ENCODE measurements at places on chromosomes 2 and 18.

- DNase-seq = no peak
Observed at GRCh38 chr2:197446844-197447243, 6.5 kb upstream of the COQ10B start.

DNA sequence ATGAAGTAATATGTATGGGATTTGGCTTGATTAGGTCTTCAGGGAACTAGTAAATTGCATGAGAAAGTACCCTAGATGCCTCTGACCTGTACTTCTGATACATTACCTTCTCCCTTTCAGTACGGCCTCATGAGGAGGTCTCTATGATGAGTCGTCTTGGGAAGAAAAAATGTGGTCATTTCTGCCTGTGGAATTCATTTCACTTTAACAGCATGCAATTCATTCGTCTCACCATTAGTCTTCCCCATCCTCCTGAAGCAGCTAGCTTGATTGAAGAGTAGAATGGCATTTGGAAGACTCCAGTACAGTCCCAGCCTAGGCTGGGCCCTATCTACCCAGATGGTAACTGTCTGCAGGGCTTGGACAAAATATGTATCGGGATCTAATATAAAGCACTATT is 52.2 kb downstream of the TMX3 start:
- DNase-seq = no peak

- DNase-seq = no peak
Observed at GRCh38 chr2:171807119-171807518, 86.9 kb downstream of the SLC25A12 start.

DNA sequence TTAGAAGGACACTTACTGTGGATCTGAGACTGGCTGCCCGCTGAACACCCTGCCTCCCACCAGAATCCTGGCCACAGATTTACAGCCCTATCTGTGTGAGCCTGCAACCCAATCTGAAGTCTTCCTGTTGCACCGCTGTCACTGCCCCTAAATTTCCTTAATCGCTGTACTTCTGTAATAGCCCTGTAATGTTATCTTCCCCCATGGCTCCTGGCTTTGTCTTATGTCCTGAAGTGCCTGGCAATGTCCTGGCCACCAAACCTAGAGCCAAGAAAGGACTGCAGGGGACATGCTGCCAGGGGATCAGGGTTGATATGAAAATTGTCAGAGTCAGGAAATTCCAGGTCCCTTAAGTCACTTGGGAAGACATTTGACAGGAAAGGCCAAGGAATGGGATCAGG is 52.7 kb downstream of the FHOD3 start:
- DNase-seq = no peak

- DNase-seq = no peak
Observed at GRCh38 chr18:63067939-63068338, 251.6 kb downstream of the BCL2 start.

- no peak for DNase-seq
Observed at GRCh38 chr2:20549144-20549543, 101.8 kb downstream of the HS1BP3 start.

- DNase-seq = no peak
Observed at GRCh38 chr2:176585291-176585690, 316.0 kb downstream of the MTX2 start.

DNA sequence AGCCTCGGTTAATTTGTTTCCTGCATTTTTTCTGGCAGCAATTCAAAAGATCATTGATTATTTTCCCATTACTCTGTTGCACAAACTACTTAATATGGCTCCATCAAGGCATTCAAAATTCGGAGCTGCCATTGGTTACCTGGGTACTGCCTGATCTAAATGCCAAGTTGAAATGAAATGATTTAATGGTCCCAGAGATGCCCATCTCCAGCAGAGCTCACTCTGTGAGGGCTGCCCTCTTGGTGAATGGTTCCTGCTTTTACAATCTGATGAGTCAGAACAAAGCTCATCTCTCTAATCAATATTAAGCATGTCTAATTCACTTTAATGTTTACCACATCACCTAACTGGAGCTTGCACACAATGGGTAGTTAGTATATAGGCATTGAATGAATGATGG is 126.1 kb downstream of the CTNNA2 start:
- no peak for DNase-seq

GRCh38 chr2:979069-979928 is 28.6 kb downstream of the SNTG2 start:
- DNase-seq = no peak

- DNase-seq = no peak
Observed at GRCh38 chr18:3279201-3280185, 17.6 kb downstream of the MYL12B start.

- no peak for DNase-seq
Observed at GRCh38 chr2:156955701-156956100, 301.8 kb upstream of the GALNT5 start.

- DNase-seq = no peak
Observed at GRCh38 chr2:16196687-16197503, 256.5 kb downstream of the MYCN start.

DNA sequence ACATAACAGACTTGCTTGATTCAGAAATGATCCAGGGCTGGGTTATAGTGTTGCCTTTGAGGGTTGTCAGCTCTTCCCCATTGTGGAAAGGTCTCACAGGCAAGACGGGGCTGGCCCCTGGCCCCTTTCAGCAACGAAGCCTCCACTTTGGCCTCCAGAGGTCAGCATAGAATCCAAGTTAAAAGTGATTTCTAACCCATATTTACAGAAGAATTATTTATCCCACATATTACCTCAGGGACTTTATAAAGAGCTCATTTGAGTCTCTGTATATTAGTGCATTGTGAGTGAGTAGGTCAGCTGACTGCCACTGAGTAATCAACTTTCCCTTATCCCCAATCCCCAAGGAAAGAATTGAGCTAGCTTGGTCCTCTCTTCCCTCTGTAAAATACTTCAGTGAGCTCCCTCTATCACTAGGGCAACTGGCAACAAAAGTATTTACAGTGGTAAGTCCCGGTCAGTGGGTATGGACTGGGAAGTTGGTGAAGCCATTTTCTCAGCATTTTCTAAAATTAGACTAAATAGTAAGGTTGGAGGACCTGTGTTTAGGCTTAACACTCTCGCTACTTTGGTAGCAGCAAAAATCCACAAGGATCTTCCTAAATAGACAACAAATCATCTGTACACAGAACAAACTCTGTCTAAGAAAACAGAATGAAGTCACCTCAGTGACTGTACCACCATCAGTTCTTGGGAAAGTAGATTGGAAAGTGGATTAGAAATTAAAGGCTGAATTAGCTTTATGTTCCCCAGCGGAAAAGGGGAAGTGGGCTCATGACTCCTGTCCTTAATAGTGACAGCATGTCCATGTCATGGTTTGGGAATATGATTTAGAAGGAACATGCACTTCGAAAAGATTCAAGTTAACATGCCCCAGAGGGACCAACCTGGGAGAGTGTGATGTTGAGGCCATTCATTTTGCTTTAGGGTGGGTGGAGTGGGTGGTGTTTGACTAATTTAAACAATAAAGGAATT is 171.0 kb upstream of the SIX3 start:
- no peak for DNase-seq

DNA sequence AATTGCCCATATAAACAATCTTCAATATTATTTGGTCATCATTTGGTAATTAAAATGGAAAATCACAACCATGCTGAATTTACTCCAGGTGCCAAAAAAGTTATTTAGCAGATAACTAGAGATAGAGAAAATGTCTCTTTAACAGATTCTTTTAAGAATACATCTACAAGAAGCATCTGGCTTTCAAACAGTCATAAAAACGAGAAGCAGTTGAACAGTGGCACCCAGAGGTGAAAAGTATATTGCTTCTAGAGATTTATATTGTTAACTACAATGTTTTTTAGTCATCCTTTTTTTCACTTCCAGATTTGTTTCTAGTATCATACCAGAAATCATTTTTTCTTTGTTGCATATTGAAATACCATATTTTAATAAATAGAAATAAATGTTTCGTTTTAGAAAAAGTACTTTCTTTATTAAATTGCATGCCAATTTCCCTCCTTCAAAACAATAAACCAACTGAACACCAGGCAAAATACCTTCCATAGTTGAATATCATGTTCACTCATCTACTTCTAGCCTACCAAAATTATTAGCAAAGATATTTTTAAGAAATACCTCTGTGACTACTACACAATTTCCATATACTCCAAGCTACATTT is 65.4 kb upstream of the HNRNPA3 start:
- DNase-seq = no peak

- DNase-seq = no peak
Observed at GRCh38 chr2:195445639-195446038, 211.4 kb upstream of the SLC39A10 start.

- DNase-seq = no peak
Observed at GRCh38 chr2:145597006-145597405, 1077.1 kb upstream of the ZEB2 start.

DNA sequence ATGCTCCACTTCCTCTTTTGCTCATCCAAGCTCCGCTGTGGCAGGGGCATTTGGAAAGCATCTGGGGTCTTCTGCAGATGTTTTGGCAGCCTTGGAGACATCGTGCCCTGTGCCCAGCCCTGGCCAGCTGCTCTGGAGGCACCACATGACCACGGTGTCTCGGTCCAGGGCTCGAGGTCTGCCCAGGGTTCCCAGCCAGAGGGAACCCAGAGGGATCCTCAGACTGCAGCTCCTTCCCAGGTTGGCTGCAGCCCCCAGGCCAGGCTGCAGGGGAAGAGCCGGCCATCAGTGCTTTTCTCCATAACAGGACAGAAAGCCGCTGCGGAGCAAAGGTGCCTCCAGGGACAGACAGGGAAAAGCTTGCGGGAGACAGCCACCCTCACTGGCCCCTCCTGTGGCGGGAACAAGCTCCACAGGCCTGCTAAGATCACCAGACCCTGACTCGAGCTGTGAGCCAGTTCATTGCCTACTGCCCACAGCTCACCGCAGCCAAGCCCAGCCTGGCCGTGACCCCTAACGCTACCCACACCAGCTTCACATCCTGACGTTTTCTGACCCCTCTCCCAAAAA is 74.7 kb downstream of the SMAD7 start:
- no peak for DNase-seq

DNA sequence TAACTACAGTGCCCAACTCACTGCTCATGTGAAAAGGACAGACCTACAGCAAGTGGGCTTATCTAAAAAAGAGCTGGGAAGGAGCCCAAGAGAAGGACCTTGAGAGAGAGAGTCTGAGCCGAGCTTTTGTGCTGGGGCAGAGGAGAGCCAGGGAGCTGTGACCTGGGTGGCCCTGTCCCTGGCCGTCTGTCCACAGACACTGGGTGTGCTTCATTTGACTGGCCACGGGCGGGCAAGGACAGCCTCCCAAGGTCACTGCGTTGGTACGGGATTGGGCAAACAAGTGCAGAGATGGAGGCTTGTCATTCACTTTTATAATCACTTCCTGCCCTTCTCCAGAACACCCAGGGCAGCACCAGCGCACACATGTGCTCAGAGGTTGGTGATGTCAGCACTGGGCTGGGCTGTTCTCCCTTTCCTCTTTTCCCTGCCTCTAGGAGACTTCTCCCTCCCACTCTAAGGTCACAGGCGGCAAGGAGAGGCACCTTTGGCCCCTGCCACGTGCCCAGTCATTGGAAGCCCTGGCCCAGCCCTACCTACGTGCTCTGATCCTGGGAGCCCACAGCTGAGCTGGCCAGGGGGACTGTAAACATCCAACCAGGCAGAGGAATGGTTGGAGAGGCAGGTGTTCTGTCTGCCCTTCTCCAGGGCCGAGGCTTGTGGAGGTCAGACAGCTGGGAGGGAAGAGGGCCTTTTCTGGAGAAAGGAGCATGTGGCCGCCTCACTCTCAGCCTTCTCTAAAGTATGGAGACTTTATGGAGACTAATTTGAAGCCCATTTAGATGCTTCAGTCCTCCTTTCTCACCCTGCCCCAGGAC is 6.4 kb upstream of the PSD4 start:
- no peak for DNase-seq

GRCh38 chr2:97844311-97844859 is 131.0 kb downstream of the ZAP70 start:
- no peak for DNase-seq

DNA sequence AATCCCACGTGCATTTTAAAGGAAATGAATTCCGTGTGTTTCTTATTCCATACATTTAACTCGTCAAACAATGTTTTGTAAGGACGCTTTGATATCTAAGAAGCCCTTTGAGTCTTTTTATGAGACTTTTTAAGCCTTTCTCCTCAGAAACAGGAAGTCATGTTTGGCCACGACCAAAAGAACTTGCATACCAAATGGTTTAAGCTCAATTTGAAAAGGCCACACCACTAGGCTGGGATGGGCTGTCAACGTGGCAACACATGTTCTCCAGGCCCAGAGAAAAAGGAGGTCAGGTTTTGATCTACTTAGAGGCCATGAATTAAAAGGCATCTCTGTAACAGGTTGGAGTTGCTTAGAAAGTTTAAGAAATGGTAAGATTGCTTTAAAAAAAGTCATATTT is 441.8 kb downstream of the CMPK2 start:
- no peak for DNase-seq

GRCh38 chr2:177731384-177731783 is 338.8 kb downstream of the AGPS start:
- DNase-seq = no peak

- no peak for DNase-seq
Observed at GRCh38 chr2:181872178-181872577, 19.4 kb upstream of the ITPRID2 start.

- no peak for DNase-seq
Observed at GRCh38 chr2:99900556-99900955, 241.8 kb downstream of the AFF3 start.

- no peak for DNase-seq
Observed at GRCh38 chr2:227774011-227774624, 28.4 kb downstream of the SCYGR8 start.

- no peak for DNase-seq
Observed at GRCh38 chr2:51025906-51026555, 5.9 kb downstream of the NRXN1 start.

DNA sequence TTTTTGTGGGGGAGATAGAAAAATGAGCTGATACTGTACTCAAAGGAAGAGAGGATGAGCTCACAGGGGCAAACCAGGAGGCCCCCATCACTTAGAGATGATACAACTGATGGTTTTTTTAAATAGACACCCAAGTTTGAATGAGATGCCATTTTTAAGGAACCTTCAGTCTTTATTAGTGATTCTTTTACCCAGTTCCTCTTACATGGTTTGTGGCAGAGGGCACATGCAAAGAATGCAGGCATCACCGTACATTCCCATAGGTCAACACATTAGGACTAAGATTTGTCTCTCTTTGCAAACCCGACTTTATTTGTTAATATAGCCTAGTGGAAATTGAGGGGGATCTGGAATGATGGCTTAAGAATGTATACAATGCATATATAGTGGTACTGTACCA is 250.9 kb downstream of the ASXL3 start:
- DNase-seq = no peak

- no peak for DNase-seq
Observed at GRCh38 chr2:54512183-54512582, 56.1 kb downstream of the SPTBN1 start.

GRCh38 chr2:236089271-236090026 is 78.7 kb downstream of the GBX2 start:
- no peak for DNase-seq

GRCh38 chr18:6525604-6526003 is 110.9 kb upstream of the L3MBTL4 start:
- DNase-seq = no peak

DNA sequence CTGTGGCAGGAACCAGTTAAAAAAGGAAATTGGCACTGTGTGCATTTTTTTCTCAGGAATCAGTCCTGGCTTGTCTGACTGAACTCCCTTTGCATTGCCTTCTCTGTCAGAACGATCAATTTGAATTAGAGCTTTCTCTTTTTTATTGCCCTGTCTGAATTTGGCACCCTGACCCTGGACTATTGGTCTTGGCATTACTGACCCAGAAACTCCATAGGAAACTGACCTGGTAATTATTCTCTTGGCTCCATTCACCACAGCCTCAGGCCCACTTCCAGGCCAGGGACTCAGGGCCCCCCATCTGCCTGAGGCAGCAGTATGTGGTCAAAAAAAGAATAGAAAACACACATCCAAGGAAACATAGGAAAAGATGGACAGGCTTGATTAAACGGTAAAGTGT is 32.0 kb upstream of the CCDC88A start:
- no peak for DNase-seq

All from stimulated activated CD4-positive, alpha-beta T cell treated with anti-CD3 and anti-CD28 coated beads, Interleukin-2, amount 100 ng/mL, for 48 hours (primary cell).